ENCODE measurements at places on chromosomes 5 and 9.

GRCh38 chr9:16459421-16460148 is 410.9 kb downstream of the BNC2 start:
- DNase-seq: no peak

DNA sequence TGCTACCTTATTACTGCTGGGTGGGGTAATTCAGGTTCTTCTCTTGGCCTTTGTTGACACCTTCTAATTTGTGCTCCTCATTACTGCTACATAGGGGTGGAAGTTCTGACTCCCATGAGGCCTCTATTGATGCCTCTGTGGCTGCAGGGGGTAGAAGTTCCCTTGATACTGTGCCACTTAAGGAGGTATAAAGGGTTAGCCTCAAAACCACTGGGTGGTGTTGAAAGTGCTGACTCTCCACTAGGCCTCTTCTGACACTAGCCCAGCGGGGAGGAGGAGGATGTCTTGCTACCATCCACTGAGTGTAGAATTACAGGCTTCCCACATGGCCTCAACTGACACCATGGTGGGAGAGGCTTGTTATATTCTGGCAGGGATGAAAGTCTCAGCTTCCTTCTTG is 36.7 kb upstream of the CCDC112 start:
- no peak for DNase-seq

DNA sequence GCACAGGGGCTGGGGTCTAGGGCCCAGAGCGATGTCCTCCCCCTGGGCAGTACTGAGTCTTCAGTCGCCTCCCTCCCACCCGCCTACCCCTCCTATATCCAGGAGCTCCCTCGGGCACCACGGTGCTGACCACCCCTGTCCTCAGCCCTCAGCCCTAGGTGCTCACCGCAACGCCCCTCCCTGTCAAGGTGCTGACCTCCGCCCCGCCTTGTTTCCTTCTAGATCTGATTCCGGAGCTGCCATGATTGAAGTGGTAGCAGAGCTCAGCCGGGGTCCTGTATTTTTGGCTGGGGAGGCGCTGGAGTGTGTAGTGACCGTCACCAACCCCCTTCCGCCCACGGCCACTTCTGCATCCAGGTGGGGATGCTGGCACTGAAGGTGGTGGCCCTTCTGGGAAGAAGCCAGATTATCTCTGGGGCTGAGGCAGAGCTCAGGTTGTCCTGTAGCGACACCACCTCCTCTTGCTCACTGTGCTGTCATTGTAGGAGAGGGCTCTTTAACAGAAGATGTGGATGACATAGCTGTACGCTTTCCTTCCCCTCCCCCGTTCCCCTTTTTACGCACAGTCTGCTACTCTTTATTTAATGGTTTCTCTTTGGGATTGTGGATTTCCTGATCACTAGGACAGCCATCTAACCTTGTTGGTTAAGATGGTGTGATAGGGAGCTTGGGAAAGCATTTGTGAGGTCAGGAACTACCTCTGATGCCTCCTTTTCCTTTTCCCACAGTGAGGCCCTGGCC is 598 bp downstream of the RGP1 start:
- DNase-seq: peak; percentile 31

DNA sequence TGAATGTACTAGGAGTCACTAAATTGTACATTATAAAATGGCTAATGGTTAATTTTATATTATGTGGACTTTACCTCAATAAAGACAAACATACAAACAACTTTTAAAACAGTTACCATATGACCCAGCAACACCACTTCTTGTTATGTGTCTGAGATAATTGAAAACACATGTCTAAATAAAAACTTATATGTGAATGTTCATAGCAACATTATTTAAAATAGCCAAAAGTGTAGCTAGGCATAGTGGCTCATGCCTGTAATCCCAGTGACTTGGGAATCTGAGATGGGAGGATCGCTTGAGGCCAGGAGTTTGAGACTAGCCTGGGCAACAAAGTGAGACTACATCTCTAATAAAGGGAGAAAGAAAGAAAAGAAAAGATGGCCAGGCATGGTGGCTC is 22.9 kb downstream of the SLC35A4 start:
- no peak for DNase-seq

DNA sequence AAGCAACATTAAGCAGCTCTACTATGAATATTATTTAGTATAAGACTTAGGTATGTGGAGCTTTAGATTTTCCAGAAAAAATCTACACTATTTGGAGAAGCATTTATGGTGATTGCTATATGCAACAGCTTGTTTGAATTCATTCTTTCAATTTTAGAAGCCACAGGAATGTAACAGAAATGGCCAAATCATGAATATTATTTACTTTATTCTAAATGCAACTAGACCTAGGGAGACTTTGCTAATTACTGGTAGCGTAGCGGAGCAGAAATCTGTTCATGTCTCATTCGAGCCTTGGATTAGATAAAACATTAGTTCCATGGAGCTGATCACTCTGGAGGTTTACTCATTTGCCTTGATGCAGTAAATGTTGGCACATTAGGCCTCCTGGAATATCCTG is 290.2 kb downstream of the ZNF608 start:
- no peak for DNase-seq

GRCh38 chr5:32339878-32340277 is 27.1 kb upstream of the MTMR12 start:
- DNase-seq: no peak

GRCh38 chr5:159915904-159916840 is at the start of gene ADRA1B:
TSS of gene ADRA1B (plus strand) at chr5:159916482. CDS start at chr5:159916906, 424 bp downstream.
- no peak for DNase-seq

GRCh38 chr9:111957856-111958631 is 61.4 kb downstream of the UGCG start:
- DNase-seq: no peak

DNA sequence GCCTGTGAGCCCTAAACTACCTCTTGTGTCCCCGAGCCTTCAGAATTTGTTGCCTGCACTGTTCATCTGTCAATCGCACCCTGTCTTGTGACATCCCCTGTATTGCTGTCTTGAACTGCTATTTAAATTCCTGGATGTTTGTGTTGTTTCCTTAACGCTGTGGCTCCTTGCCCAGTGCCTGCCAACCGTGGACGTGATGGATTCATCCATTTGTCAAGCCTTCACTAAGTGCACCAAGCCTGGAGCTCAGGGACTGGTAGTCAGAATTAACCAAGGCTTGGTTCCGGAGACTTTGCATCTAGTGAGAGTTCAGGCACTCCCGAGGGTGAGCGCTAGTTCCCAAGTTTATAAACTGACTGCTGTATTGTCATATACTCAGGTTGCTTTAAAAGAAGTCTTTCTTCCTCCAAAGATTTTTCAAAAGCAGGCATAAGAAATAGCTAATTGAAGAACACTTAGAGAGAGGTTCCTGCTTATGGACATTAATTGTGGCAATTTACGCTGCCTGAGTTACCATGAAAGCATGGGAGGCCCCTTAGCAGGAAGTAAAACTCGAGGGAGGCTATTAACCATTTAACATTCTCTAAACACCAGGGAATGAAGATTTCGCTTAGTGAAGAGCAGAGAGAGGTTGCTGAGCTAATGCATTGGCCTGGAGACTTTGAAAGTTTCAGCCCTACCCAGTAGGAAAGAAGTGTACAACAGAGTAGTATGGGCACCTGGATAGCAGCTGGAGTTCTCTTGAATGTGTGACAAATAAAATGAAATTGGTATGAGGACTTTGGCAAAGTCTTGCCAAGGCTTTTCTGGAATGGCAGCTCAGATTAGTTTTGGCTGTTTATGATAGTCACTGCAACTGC is 29.0 kb downstream of the RGS3 start:
- no peak for DNase-seq

GRCh38 chr5:81782811-81783210 is 31.9 kb upstream of the SSBP2 start:
- no peak for DNase-seq

- DNase-seq: no peak
Observed at GRCh38 chr5:173786286-173787187, 101.6 kb upstream of the CPEB4 start.

DNA sequence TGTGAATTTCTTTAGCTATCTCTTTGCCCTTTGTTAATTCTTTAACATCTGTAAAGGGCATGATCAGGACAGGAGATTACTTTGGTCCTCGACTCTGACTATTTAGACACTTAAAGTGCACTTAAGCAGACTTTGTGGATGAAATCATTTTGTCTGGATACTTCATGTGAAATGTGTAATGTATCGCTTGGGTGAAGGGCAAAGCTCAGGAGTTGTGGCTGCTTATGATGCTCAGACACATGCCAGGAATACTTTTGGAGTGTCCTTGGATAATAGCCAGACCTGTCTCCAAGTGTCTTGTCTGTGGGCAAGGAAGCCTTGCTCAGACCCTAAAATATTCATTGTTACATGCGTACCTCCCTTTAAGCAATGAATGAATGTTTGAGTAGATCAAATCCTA is 87.8 kb downstream of the RAI14 start:
- no peak for DNase-seq

DNA sequence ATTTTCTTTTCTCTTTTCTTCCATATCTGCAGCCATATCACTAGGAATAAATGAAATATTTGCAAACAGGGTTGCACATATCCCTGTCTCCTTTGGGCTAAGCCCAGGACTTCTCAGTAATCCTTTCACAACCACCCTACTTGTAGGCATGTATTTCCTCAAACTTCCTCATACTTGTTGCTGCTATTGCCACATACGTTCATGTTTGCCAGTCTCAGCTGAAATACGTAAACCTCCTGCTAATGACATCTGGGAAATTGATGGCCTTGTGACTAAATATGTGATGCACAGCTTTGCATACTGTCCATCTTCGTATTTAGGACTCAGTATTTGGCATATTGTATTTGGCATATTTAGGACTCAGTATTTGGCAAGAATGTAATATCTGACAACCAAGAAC is 224.6 kb downstream of the PLK2 start:
- DNase-seq: no peak

- DNase-seq: peak; percentile 20
Observed at GRCh38 chr5:180323941-180324600, 29.1 kb downstream of the GFPT2 start.

GRCh38 chr9:2179567-2179966 is 164.4 kb downstream of the SMARCA2 start:
- DNase-seq: no peak

- DNase-seq: no peak
Observed at GRCh38 chr5:83802686-83803085, 82.0 kb upstream of the HAPLN1 start.

GRCh38 chr5:128262911-128263310 is 179.3 kb downstream of the SLC12A2 start:
- no peak for DNase-seq

DNA sequence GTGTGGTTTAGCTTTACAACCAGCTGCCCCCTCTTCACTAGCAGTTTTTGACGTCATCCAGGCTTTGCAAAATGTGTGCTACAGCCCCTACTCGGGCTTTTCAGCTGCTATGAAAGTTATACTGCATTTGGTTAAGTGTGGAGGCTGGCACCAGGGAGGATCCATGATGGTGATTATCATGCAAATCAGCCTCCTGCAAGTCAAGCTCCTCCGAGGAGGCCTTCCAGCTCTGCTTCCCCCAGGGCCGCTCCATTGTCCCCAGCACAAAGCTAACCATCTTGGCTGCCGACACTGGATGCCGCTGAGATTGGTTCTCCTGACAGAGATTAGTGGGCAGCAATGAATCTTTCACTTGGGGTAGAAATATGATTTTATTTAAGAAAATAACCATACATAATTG is 159.6 kb downstream of the NR2F1-AS1 start:
- DNase-seq: no peak

DNA sequence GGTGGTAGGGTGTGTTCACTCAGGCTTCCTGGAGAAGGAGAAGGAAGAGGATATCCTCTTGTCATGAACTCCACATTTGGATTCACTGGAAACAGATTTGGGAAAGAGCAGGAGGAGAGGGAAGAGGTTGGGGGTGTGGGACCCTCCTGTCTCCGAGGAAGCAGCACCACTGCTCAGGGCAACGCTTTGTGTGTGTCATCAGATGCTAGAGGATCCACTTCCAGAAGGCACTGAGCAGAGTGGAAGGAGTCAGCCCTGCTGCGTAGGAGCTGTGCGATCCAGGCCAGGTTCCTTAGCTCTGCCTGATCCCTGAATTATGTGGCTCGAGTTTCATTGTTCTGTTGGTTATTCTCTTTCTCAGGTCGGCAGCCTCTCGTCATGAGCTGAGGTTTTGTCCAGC is 37.3 kb upstream of the TJP2 start:
- DNase-seq: no peak

GRCh38 chr9:115397591-115398312 is 279.8 kb upstream of the TNC start:
- no peak for DNase-seq

- DNase-seq: no peak
Observed at GRCh38 chr5:5183189-5183699, 43.1 kb downstream of the ADAMTS16 start.

GRCh38 chr5:91136271-91136670 is 246.8 kb downstream of the ARRDC3 start:
- DNase-seq: no peak

DNA sequence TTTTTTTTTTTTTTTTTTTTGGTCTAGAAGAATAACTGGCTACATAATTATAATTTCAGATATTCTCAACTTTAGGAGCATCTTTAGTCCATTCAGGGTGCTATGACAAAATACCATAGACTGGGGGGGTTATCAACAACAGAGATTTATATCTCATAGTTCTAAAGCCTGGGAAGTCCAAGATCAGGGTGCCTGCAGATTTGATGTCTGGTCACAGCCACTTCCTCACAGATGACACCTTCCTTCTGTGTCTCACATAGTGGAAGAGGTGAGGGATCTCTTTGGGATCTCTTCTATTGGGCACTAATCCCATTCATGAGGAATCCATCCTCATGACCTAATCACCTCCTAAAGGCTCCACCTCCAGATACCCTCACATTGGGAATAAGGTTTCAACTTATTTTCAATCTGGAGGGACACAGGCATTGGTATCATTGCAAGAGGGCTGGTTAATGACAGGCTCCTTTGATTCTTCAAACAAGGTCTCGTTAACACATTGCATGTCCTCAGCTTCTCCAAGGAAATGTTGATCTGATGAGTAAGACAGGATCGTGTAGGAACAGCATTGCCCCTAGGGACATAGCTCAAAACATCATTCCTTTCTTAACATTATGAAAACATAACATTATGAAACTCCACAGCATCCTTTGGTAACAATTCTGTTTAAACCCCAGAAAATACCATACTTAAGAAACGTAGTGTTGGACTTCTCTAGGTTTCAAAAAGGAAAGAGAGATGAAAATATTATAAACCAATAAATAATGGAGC is 372.4 kb downstream of the SEMA5A start:
- no peak for DNase-seq

- DNase-seq: no peak
Observed at GRCh38 chr5:28743025-28743715, 1704.8 kb upstream of the CDH9 start.

GRCh38 chr9:27310582-27310981 is 13.6 kb upstream of the EQTN start:
- no peak for DNase-seq

- DNase-seq: no peak
Observed at GRCh38 chr9:84327184-84327583, 13.4 kb downstream of the SLC28A3 start.

Data from nucleus accumbens (tissue), 56 donors.